NCI-H2171 treated with DMSO at 0.1 percent for 48 hours (cell line): ENCODE measurements at places on chromosomes 2 and 18.
A peak's percentile ranks its signal among the peaks of the same experiment; 100 is the strongest.

DNA sequence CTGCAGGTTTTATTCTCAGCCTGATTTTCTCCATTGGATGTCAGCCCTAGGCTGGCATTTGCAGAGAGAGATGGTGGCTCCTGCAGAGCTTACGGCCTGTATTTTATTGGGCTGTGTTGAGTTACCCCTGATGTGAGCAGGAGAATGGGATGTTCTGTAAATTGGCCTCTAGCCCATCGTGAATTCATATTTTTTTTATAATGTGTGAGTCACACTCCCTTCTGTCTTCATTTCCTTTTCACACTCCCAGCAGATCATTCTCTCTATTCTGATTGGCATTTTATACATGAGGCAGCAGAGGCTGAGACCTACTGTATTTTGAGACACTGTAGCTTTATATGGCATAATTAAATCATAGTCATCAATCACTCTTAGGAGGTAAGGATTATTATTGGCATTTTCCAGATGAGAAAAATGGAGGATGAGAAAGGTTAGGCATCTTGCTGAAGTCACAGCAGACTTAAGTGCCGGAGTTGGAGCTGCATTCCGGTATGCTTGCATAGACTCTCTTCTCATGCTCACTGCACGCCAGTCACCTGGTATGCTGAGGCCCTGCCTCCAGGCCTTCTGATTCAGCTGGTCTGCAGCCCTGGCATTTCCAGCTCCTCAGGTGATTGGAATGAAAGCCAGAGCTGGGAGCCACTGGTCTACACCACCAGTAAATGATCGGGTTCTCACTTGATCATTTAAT lies 142.4 kb downstream of the NEDD4L start:
- DNase-seq: peak; percentile 72

GRCh38 chr2:69781321-69782248 lies 39.7 kb downstream of the ANXA4 start:
- DNase-seq: peak; percentile 81

- no peak for DNase-seq
Measured at GRCh38 chr2:25062511-25062917, 20.6 kb downstream of the EFR3B start.

GRCh38 chr18:32174719-32175118 lies 15.1 kb upstream of the MEP1B start:
- DNase-seq: no peak

DNA sequence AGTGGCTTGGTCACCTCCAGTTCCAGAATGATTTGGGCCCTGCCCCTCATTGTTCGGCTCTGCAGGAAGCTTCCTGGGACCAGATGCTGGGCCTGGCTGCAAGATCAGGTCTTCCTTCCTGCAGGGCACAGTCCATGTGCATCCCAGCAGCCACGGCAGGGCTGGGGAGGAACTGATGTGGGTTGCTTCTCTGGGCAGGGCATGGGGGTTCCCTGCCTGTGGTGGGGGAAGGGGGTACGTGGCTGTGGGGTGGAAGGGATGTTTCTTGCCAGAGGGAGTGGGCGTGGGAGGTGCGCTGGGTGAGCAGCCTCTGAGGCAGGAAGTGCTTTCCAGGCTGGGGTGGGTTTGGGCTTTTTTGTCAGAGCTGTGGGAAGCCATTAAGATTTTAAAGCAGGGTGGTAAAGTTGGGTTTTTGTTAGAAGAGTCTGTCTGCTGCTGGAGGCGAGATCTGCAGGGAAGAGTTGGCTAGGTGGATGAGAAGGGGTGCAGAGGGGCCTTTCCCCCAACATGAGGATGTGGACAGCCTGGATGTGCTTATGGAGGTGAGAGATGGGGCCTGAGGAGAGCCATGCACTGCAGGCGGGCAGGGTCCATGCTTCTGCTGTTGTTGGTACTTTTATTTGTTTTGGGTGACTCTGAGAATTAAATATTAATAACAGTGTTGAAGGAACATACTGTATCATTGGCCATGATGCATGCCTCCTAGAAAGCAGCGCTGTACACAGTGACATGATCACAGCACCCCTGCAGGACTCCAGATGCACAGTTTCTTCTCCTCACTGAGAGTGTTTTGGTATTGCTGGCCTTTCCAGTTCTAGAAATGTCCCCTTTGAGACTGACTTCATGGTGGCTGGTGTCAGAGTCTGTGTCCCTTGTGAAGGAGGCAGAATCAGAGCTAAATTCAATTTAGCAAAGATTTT lies 45.3 kb downstream of the DGKD start:
- DNase-seq: no peak

DNA sequence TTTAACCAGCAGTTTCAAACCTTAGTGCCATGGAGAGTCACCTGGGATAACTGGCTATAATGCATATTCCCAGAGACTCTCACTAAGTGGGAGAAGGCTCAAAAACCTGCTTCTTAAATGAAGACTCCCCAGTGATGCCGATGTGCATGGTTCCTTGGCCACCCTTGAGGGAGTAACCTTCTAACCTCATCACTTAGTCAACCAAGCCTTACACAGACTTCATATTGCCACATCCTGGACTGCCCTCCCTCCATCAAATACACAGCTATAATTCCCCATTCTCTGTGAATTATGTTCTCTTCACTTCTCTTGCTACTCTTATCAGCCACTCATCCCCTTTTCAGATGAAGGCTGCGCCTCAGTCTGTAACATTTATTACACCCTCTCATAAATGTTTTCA lies 462.9 kb upstream of the RGPD4 start:
- DNase-seq: no peak

DNA sequence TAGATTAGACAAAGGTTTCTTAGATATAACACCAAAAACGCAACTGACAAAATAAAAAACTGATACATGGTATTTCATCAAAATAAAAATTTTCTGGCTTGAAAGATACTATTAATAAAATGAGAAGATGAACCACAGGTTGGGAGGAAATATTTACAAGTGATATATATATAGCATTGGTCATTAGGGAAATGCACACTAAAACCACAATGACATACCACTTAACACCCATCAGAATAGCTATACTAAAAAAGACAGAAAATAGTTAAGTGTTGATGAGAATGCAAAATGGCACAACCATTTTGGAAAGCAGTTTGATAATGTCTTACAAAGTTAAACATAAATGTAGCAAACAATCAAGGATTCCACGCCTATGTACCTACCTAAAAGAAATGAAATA lies 83.9 kb downstream of the SLC66A3 start:
- no peak for DNase-seq

DNA sequence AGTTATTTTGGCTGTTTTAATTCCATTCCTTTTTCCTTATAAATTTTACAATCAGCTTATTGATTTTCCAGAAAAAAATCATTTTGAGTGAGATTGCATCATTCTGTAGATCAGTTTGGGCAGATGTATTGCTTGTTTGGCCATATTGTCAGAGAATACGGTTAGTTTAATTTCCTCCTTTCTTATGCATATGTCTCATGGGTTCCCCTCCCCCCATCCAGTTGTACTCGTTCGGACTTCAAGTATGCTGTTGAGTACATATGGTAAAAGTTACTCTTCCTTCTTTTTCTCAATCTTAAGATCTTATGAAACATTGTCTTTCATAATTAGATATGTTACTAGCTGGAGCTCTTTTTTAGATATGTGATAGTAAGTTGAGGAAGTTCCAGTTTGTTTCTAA lies 131.2 kb upstream of the TTC27 start:
- no peak for DNase-seq

- no peak for DNase-seq
Measured at GRCh38 chr2:110877031-110877827, 144.9 kb downstream of the ACOXL start.

GRCh38 chr18:79888016-79888415 lies 63.4 kb downstream of the SLC66A2 start:
- no peak for DNase-seq

GRCh38 chr2:125418483-125418882 lies 1237.5 kb upstream of the GYPC start:
- DNase-seq: no peak

GRCh38 chr18:8795586-8796325 lies 90.4 kb downstream of the MTCL1 start:
- no peak for DNase-seq

DNA sequence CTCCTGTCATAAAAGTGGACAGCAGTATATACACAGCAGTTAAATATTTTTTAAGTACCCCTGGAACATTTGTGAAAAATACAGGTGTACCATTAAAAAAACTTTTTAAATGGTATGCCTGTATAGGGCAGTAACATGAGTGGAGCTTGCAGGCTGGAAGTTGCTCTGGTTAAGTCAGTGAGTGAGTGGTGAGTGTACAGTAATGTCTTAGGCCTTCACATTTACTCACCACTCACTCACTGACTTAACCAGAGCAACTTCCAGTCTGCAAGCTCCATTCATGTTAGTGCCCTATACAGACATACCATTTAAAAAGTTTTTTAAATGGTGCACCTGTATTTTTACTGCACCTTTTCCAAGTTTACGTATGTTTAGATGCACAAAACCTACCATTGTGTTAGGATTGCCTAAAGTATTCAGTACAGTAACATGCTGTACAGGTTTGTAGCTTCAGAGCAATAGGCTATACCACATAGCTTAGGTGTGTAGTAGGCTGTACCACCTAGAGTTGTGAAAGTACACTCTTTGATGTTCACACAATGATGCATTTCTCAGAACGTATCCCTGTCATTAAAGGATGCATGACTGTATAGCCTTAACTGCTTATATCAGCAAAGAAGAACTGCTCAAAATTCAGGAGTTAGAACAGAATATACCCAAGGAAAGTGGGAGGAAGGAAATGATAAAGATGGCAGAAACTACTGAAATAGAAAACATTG lies 112.6 kb downstream of the EHBP1 start:
- DNase-seq: no peak
